Adipocyte (in vitro differentiated cells): ENCODE measurements at places on chromosomes 6 and 20.

- DNase-seq: no peak
Observed at GRCh38 chr20:20413810-20414281, 45.9 kb downstream of the INSM1 start.

DNA sequence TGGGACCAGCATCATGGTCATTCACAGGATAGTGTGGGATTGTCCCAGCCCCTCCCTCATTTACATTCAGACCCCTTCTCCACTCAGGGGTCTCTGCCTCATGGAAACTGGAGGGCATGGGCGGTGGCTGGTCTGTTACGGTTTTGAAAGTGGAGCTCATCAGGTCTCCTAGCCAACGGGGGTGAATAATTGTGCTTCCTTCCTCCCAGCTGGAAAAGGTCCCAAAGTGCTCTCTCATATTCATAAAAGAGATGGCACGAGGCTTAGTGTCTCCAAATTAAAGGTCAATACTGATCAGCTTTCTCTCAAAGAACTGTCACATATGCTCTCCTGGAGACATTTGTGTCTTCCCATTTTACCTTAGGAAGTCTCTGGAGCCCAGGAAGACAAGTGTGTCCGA lies 19.9 kb downstream of the JARID2 start:
- DNase-seq: no peak

DNA sequence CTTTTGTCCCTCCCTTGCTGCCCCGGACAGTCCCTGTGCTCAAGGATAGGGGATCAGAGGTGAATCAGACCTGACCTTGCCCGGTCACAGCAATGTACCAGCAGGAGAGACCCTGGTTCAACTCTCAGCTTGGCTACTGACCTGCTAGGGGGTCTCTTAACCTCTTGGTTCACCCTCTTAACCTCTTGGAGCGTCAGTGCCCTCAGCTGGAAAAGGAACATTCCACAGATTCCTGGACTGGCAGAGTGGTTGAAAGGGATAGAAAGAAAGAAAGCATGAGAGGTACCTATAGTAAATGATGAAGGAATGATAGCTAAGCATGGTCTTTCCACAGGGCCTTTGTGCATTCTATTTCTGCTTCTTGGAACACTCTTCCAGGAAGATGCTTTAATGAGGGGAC lies 25.2 kb downstream of the SNAI1 start:
- no peak for DNase-seq

- no peak for DNase-seq
Observed at GRCh38 chr20:56691325-56691998, 62.4 kb downstream of the TFAP2C start.

DNA sequence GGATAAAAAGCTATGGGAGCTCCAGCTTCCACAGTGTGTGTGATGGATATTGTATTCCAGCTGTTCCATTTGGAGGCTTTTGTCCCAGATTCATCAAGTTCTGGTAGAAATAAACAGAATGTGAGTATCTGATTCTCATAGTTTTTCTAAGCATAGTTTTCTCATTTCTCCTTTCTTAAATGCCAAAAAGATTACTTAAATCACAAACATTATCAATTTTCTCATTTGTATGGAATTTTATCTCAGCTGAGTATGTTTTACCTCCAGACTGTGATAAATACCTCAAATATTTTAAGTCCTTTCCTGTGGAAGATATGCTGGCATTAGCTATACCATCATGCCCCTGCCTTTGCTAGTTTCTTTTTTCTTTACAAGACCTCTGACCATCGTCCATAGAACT lies 767.3 kb downstream of the TFAP2A start:
- peak; percentile 41 for DNase-seq

DNA sequence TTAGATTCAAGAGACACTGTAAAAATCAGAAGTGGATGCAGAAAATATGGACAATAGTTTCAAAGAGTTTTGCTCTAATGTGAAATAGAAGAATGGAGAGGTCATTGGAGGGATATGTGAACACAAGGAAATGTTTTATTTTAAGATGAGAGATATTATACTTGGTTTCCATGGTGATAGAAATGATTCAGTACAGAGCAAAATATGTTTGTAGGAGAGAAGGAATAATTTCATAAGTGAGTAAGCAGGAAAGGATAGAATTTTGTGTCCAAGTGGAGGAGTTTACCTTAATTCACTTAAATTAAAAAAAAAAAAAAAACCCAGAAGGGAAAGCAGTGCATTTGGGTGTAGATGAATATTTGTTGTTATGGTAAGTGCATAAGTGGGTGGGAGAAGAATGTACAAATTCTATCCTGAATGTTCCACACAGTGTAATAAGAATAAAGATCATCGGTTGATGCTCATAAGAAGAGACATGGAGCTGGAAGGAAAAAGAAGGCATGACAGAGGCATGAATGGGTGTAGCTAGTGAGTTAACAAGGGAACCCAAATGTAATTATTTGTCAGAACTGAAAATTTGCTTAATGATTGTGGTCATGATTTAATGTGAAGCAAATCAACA lies 688.9 kb upstream of the GJE1 start:
- DNase-seq: peak; percentile 48

DNA sequence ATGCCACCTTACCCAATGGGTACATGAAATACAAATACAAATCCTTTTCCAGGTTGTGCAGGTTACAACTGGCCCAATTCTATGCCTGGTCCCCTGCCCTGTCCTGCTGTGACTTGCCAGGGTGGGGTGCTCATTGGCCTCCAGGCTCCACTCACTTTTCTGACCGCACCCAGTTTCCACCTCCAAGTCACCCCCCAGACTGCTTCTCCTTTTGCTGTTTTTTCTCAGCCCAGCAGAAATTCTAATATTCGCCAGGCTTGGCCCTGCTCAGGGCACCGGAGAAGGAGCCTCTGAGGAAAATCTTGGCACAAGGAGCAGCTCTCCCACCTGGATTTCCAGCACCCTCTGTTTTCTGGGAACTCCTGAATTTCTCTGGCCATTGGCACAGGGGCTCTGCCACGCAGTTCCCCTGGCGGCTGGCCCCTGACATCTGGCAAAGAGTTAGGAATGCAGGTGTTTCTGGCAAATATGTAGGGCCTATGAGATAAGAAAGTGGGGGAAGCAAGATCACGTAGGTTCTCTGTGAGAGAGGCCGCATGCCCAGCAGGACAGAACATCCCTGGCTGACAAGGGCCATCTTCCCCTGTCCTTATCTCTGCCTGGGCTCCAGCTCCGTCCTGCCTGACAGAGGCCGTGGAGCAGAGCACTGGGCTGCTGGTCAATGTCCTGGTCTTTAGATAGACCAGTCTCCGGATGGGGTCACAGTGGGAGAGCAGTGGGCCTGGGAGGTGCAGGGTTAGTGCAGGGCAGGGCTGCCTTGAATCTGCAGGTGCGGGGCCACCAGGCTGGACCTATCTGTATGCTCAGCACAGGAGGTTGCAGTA lies 2.9 kb upstream of the RAET1E start:
- no peak for DNase-seq

DNA sequence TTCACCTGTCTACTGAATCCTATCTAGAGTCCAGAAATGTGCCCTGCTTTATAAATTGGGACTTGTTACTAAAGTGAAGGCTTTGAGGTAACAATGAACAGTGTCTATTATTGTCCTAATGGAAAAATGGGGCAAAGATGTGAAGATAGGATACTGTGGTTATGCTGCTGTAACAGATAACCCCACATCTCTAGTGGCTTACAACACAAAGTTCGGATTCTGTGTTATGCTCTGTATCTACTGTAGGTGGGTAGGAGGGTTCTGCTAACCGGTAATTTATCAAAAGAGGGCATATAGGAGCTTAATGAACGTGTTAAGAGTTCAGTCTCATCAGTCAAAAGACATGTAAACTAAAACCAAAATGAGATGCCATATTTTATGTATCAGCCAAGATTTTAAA lies 6.2 kb downstream of the NAA20 start:
- DNase-seq: no peak

DNA sequence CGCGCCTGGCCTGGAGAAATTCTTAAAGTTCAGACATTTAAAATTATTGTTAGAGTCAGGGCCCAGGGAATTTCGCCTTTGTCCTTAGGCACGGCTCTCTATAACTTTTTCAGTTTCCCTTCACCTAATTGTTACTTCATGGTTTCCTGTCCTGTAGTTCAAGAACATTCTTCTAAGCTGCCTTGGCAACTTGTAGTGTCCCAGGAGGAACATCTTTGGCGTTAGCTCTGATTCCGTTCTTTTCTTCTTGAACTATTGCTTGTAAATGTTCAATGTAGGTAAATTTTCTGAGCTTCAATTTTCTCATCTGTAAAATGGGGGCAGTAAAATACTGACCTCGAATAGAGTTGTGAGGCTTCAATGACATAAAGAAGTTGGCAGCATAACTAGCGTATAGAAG lies 41.8 kb downstream of the TIAM2 start:
- no peak for DNase-seq

- no peak for DNase-seq
Observed at GRCh38 chr6:162704001-162704400, 23.6 kb downstream of the PRKN start.

- no peak for DNase-seq
Observed at GRCh38 chr20:22525821-22526220, 58.6 kb downstream of the FOXA2 start.

DNA sequence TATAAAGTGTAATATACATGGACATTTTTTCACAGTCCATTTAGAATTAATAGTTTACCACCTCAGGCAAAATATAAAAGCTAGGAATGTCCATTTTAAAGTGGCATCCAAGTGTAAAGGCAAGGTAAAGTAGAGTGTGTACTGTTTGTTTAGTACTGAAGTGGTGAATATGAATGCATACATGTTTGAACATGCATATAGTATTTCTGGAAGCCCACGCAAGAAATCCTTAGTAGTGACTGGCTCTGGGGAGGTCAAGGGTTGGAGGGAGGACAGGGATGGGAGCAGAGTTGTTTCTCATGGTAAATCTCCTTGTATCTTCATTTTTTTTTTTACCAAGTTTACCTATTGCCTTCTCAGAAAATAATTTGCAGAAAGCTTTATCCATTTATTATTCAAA lies 129.2 kb downstream of the UNC5CL start:
- no peak for DNase-seq

DNA sequence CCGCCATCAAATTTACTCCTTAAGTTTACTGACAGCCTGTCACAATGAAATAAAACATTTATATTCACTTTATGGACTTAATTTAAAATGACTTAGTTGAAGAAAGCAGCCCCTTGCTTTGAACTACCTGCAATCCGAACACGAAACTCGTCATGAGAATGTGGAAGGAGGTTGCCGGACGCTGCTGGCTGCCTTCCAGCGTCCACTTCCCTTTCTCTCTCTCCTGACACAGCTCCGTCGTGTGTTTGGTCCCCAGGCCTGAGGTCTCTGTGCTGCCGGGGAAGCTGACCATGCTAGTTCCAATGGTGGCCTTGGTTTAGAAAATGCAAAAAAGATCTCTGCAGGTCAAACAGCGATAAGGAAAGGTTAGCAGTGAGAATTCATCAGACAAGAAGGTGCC lies 519.7 kb downstream of the CDH26 start:
- no peak for DNase-seq

GRCh38 chr20:4021906-4022305 lies 6.5 kb upstream of the RNF24 start:
- no peak for DNase-seq

DNA sequence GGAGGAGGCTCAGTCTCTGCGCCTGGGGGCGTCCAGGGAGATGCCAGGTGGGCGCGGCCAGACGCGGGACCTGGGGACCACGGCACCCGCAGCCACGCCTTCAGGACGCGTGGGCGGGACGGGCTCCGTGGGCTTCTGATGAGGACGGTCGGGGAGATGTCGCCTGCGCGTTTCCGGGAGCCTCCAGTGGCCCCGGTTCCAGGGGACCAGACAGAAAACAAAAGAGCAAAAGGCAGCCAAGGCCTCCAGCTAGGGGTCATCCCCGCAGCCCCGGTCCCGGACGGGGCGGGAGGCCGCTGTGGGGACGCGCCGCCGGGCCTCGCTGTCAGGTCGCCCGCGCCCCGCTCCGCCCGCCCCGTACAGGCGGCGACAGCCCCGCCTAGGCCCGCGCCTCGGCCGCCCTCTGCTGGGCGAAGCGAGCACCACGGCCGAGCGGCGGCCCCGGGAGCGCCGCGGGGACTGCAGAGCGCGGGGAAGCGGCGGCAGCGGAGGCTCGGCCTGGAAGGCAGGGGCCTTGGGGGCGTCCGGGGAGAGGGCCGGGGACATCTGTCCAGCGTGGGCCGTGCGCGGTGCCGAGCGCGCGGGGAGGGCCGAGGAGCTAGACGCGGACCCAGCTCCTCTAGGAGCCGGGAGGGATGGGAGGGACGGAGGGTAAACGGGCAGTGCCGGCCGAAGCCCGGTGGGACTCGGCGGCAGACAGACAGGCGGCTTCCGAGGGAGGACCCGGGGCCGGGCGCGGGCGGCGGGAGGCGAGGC lies 48.7 kb downstream of the TMEM242 start:
- peak; percentile 92 for DNase-seq

DNA sequence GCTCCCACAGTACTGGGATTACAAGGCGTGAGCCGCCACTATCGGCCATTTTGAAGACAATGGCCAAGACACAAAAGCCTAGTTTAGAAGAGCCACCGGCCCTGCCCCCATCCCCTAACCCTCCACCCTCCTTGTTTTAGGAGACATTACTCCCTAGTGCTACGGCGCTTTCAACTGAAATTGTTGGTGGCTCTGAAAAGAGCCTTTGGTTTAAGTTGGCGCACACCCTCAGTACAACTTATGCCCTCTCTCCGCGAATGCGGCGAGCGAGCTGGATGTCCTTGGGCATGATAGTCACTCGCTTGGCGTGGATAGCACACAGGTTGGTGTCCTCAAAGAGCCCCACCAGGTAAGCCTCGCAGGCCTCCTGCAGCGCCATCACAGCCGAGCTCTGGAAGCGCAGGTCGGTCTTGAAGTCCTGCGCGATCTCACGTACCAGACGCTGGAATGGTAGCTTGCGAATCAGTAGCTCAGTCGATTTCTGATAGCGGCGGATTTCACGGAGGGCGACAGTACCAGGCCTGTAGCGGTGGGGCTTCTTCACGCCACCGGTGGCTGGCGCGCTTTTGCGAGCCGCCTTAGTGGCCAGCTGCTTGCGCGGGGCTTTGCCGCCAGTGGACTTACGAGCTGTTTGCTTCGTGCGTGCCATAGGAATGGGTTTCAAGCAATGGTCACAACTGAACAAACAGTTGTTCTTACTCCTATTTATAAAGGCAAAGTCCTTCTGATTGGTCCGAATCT lies 114.9 kb upstream of the BTN3A2 start:
- DNase-seq: peak; percentile 77

DNA sequence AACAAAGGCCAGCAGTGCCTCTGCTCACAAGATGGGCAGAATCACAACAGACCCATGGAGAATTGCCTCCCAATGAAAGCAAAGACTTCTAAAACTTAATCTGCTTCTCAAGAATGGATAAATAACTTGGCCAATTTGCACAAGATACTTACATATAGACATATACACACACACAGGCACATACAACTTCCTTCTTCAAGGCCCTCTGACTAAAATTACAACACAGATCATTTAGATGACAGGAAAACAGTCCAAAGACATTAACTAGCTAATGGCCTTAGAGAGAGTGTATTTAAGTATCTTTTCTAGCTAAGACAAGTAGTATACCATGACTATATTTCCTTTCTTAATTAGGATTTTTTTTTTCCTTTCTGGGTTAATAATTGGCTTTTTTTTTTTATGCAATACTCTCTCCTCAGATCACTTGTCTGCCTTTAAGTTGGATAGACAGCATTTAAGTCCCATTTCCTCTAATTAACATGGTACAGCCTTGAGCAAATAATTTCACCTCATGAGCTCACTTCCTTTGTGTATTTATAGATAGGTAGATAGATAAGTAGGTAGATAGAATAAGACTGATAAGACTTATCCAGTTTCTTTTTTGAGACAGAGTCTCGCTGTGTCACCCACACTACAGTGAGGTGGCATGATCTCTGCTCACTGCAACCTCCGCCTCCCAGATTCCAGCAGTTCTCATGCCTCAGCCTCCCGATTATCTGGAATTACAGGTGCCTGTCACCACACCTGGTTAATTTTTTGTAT lies 70.0 kb downstream of the NRSN1 start:
- DNase-seq: no peak
